Right cardiac atrium (tissue), 5 donors: ENCODE measurements at places on chromosomes 7 and 10.
A peak's percentile ranks its signal among the peaks of the same experiment; 100 is the strongest.

GRCh38 chr10:48490571-48490940 lies 114.3 kb downstream of the ARHGAP22 start:
- DNase-seq, result peak; percentile 23

- DNase-seq, result no peak
Measured at GRCh38 chr7:143325240-143325639, 9.3 kb downstream of the CLCN1 start.

- no peak for DNase-seq
Measured at GRCh38 chr10:72524489-72524888, 101.4 kb downstream of the MICU1 start.

- DNase-seq, result no peak
Measured at GRCh38 chr10:78691301-78692030, 377.3 kb upstream of the ZMIZ1 start.

GRCh38 chr10:114719311-114719710 lies 61.2 kb upstream of the ABLIM1 start:
- no peak for DNase-seq

DNA sequence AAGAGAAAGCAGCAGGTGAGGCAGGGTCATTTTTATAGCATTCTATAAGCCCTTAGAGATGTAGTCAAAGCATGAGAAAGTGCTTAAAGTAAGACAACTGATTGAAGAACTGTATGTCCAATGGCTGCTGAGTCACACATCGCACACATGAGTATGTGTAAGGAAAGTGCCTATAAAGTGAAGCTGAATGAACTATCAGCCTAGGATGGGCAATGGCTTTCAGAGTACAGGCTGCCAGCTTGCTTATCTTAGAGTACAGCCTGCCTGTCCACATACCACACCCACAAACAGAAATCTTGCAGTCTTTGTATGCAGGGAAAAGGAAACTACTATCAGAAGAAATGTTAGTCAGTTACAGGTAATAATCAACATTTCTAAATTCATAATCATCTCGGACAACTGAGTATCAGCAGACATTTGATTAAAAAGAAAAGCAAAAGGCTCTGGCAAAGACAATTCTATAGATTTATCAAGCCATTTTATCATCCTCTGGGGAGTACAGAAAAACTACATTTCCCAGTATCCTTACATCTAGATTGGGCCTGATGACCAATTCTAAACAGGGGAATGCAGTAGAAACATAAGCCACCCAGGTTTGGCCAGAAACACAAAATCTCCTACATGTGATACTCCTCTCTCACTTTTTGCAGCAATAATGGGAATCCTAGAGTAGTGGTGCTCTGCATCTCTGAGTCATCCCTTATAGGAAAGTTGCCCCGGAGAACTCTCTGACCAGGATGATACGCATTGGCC lies 16.2 kb upstream of the EPHB6 start:
- no peak for DNase-seq

DNA sequence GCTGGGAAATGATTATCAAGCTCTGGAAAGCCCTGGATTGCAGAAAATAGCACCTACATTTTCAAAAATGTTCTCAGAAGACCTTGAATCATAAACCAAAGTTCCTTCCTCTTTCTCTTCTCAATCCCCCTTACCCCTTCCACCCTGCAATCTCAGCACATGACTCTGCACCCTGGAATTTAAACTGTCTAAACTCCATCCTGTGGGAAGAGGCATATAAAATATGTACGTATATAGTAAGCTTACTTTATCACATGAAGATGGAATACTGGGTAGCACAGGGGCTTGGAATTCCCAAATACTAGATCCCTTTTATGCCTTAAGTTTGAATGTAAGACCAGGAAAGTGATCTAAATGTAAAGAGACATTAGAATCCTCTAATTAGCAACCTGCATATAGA lies 7.7 kb downstream of the AGMO start:
- no peak for DNase-seq

GRCh38 chr7:45075871-45076796 lies 12.6 kb downstream of the NACAD start:
- DNase-seq, result no peak

DNA sequence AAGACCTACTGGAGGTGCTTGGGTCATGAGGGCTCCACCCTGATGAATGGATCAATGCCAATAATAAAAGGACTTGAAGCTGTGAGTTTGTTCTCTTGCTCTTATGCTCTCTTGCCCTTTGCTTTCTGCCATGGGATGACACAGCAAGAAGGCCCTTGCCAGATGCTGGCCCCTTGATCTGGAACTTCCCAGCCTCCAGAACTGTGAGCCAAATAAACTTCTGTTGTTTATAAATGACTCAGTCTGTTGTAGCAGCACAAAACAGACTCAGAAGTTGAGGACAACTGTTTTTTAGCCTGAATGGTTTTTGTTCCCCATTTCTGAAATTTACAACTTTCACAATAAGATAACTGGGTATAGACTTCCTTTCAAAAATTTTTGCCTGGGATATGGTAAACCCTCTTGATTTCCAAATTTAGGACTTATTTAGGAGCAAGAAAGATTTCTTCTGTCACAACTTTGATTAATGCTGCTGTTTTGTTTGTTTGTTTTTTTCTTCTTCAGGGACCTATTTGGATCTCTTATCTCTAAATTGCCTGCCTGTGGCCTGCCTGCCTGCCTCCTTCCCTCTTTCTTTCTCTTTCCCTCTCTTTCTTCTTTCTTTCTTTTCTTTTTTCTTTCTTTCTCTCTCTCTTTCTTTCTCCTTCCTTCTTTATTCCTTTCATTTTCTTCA lies 12.1 kb downstream of the ENTPD1 start:
- DNase-seq, result peak; percentile 52

GRCh38 chr10:80630324-80630723 lies 92.6 kb downstream of the SH2D4B start:
- no peak for DNase-seq

GRCh38 chr10:3825244-3825643 lies 40.2 kb upstream of the KLF6 start:
- no peak for DNase-seq

- no peak for DNase-seq
Measured at GRCh38 chr7:113199136-113199535, 80.8 kb upstream of the SMIM30 start.

DNA sequence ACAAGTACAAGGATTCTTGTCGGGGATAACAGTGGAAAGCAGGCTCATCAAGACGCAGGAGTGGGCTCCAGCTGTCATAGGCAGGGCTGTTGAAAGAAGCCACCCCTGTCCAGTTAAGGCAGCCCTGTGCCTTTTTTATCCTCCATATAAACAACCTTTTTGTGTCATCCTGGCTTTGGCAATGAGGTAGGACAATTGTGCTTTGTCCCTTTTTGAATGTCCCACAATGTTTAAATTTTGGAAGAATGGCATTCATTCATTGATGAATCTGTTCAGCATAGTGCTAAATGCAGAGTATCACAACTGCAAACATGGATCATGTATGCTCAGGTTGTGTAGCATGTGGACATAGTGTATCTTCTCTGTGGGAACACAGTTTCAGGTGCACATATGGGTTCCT lies 66.7 kb downstream of the UBE3C start:
- no peak for DNase-seq

DNA sequence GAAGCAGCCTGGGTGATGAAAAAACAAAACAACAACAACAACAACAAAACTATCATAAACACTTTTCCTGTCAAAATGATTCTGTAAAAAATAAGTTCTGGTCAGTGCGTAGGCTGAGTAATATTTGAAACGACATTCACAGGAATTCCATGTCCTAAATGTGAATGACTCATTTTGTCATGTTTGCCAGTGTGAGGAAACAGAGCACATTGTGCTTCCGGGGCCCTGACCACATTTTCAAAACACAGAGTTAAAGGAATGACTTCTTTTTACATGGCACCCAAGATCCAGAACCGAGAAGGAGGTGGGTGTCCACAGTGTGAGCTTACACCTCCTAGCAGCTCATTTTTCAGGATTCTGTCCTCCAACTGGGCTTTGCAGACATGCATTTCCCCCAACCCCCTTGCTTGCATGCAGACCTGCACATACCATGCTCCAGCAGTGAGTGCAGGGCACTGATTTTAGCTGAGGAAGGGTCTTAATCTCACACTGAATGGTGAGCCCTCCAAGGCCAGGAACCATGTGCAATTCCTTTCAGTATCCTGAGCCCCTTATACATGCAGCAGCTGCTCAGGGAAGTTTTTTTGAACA lies 3.0 kb downstream of the CLRN3 start:
- no peak for DNase-seq

DNA sequence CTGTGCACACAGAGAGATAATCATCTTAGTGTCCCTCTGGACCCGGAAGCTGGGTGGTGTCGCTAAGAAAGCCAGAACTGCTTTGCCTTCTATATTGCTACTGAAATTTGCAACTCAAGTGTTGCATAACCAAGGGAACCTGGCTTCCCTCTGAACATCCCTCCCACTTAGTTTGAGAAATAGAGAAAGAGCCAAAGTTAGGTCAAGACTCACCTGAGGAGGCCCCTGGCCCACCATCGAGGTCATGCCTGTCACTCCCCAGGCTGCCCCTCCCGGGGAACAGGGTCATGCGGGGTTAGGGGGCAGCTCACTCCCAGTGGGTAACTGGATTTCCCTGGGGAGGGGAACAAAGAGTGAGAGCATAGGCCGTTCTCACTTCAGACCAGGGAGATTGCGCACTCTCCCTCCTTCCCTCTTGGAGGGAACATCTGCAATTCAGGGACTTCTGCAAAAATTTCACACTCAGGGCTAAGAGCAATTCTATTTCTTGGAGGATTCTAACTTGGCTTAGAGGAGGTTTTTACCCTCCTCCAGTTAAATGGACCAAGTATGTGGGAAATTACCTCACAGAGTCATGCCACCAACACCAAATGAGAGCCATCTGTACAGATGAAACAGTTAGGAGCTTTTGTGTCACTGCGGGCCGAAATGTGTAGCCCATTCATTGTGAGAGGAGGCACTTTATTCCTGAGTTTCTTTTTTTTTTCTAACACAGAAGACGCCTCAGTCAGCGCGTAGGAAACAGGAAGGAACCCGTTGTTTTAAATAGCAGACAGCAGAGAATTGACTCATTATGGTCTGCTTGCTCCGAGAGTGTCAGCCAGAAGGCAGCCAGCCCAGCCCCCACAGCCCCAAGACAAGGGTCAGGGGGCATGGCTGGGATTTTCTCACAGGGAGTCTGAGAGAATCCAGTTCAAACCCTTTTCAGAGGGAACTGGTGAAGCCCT lies 221.3 kb downstream of the ARHGAP12 start:
- peak; percentile 91 for DNase-seq

- no peak for DNase-seq
Measured at GRCh38 chr7:3154881-3155494, 111.3 kb upstream of the CARD11 start.

DNA sequence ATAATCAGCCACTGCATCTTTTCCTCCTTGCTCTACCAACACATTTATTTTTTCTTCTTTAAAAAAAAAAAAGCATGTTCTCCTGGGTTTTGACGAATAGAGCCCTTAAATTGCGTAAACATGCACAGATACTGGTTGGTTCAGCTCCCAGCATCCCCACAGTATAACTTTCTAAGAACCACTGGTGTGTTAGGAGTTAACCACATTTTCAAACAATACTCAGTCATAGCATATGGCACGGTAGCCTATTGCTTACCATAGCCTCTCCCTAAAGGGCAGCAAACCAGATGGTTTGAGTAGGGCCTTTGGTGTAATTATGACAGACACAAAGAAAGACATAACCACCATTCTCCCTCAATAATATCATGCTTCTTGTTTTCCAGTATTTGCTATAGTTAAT lies 145.0 kb downstream of the LRRC4 start:
- no peak for DNase-seq

- DNase-seq, result no peak
Measured at GRCh38 chr10:126738001-126738400, 67.5 kb upstream of the C10orf90 start.

GRCh38 chr7:16649196-16649595 lies 3.2 kb downstream of the BZW2 start:
- no peak for DNase-seq

DNA sequence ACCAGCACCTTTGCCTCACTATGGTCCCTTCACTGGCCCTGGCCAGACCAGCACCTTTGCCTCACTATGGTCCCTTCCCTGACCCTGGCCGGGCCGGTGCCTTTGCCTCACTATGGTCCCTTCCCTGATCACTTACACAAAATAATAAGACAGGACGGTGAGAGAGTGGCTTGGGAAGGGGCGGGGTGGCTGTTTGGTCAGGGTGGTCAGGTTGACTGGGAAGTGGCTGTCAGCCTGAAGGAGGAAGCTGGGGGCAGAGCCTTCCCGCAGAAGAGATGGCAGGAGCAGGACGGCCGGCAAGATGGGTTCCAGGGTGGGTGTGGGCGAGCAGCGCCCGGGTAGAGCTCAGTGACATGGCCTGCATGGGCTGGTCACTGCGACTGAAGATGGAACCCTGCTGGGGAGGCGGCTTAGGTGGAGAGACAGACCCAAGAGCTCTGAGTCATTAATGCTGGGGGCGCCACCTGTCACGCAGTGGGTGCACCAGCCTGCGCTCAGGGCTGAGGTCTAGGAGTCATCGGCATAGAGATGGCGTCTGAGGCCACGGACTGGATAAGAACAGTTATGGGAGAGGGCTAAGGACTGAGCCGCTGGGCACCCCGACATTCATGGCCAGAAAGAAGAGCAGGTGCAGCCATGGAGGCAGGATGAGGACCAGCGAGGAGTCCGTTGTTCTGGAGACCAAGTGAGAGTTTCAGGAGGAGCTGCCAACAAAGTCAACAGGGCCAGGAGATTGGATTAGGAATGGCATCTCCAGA lies 91.8 kb downstream of the CHST15 start:
- DNase-seq, result no peak

DNA sequence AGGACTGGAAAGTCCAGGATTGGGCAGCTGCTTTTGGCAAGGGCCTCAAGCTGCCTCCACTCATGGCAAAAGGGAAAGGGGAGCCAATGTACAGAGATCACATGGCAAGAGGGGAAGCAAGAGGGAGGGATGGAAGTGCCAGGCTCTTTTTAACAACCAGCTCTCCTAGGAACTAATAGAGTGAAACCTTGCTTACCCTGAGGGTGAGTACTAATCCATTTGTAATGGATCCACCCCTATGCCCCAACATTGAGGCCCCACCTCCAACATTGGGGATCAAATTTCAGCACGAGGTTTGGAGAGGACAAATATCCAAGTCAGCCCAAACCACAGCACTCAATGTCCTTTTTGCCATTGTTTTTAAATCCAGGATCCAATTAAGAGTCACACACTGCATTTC lies 12.5 kb downstream of the HABP2 start:
- DNase-seq, result no peak

- no peak for DNase-seq
Measured at GRCh38 chr7:115097175-115097671, 175.3 kb downstream of the MDFIC start.

- no peak for DNase-seq
Measured at GRCh38 chr7:990352-990932, 7.5 kb downstream of the CYP2W1 start.

DNA sequence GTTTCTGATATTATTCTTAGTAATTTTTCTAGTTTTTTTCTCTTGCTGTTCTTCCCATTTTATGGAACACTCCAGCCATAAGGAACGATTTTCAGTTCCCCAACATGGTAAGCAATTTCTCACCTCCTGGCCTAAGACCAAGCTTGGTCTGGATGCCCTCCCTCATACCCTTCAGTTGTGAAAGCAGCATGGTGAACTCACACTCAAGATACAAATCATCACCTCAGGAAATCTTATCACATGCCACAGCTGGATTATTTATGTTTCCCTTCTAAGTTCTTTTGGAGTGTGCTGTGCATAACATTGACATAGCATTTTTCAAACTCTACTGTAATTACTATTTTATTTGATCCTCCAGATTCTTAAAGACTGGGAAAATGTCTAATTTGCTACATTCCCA lies 216.6 kb downstream of the AGMO start:
- no peak for DNase-seq

GRCh38 chr10:35397953-35398352 lies 61.6 kb downstream of the CCNY start:
- DNase-seq, result no peak

- no peak for DNase-seq
Measured at GRCh38 chr10:28940158-28940888, 263.0 kb downstream of the BAMBI start.
